Pancreas (tissue), 10 donors: ENCODE measurements at places on chromosomes 12 and 14. TPM values are rescaled to one million over a fixed set of nuclear protein-coding genes. Genes with fewer than 3 reads are reported as not detected.
A peak's percentile ranks its signal among the peaks of the same experiment; 100 is the strongest.

DNA sequence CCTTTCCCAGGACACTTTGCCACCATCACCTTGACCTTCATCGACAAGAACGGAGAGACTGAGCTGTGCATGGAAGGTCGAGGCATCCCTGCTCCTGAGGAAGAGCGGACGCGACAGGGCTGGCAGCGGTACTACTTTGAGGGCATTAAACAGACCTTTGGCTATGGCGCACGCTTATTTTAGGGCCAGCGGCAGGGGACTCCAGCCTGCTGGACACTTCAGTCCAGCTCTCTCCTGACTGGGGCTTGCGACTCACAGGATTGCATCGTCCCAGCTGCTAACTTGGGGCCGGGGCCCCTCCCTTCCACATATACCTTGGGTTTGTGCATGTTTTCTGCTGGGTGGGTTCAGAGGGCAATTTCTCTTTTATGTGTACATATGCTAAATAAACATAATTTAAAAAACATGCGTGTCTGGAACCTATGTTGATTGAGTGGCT lies 11.2 kb downstream of the AHSA1 start:
- no peak for DNase-seq

DNA sequence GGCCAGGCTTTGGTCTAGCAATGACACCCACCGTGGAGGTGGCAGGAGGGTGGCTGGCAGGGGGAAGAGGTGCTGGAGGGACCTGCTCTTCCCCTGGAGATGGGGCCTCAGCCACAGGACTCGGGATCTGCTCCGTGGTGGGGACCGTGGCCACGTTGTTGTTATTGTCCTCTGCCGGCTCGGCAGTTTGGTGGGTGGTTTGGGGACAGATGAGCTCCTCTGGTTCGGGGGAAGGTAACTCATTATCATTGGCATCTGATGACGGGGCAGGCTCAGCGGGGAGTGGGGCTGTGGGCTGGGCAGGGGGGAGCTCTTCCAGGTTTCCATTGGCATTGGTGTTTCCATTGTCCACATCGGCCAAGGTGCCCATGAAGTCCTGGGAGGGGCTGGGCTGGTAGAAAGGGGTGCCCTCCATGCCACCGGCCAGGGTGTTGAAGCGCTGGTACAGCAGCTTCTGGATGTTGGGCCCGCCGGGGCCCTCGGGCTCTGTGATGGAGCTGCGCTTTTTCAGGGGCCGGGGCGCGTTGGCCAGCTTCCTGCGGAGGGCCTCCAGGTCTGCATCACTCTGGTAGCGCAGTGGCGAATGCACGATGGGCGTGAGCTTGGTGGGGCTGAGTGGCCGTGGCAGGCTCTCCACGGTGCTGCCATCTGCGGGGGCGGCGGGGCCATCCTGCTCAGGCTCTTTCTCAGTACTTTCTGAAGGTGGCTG lies 24.3 kb downstream of the ZFYVE21 start:
- DNase-seq = peak; percentile 62

Gene ZNF839
- 6.2 TPM for total RNA-seq

Gene KRT7
- total RNA-seq = 57.5 TPM

GRCh38 chr14:95255487-95255886 lies 64.2 kb downstream of the CLMN start:
- peak; percentile 56 for DNase-seq

DNA sequence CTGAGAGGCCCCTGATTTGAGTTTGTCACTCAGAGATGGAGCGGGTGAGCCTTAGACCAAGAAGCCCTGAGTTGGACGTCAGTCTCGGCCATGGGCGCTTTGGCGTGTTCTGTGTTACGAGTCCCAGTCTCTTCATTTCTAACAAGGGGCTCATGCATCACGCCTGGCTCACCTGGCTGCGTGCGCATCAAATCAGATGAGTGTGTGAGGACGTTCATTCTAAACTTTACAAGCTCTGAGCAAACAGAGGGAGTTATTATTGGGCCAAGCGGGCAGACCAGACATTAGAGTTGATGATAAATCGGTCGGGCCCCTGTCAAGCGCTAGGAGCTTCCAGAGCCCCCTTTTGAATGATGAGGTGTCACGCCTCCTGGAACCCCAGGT lies 117.2 kb downstream of the CALM1 start:
- no peak for DNase-seq
